ENCODE measurements at places on chromosomes 3 and 15.
A peak's percentile ranks its signal among the peaks of the same experiment; 100 is the strongest.

- DNase-seq, result no peak
These were observed 48.7 kb downstream of the TRAK1 start for GRCh38 chr3:42139621-42140453.

GRCh38 chr3:41872157-41872556 lies 89.7 kb downstream of the ULK4 start:
- DNase-seq, result no peak

- DNase-seq, result no peak
These were observed 73.5 kb downstream of the PEAK1 start for GRCh38 chr15:77346245-77347036.

DNA sequence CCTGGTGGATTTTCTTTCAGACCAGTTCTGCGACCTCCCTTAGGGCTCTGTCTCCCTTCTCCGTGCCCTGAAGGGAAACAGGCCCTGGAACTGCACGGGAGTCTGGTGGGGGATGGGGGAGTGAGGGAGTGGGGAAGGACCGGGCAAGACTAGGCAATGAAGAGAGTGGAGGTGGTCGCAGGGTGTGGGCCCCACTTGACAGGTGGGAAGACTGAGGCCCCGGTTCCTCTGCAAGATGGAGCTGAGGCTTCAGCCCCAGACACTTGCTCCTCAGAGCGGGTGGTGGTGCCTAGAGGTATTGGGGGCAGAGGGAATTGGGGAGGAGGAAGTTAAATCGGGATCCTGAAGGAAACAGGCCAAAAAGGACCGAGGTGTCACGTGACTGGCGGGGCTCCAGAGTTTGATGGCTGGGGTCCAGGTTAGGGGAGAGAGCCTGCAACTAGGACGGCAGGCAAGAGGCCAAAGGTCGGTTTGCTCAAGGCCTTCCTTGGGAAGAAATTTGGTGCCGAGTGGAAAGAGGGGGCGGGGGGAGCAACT lies 597 bp upstream of the CAMK1 start:
- no peak for DNase-seq

DNA sequence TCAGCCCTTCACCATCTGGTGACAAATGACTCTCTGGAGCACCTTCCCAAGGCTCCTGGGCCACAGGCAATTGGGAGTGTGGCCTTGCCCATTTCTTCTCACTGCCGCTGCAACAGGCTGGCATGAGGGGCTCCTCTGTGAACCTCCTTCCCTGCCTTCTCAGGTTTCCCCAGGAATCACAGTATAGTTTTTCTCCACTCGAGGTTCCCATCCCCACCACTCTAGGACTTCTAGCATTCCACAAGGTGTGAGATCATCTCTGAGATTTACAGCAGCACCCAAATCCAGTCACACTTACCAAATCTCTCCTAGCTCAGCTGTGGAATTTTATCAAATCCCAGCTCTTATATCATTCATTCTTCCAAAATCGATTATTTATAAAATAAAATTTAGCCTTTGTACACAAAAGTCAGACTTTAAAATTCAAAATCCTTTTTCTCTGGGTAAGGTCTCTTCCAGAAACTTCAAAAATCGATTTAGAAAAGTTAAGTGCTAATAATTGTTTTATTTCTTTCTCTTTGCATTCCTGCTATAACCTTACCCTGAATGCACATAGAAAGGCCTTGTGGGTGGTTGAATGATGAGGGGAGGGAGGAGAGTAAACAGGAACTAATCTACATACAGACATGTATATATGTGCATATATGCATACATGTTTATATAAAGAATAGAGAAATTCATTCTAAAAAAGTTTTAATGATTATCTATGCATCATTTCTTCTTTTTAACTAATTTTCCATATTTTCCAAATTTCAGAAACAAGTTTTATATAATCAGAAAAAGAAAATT lies 18.9 kb upstream of the ATP13A4 start:
- no peak for DNase-seq

DNA sequence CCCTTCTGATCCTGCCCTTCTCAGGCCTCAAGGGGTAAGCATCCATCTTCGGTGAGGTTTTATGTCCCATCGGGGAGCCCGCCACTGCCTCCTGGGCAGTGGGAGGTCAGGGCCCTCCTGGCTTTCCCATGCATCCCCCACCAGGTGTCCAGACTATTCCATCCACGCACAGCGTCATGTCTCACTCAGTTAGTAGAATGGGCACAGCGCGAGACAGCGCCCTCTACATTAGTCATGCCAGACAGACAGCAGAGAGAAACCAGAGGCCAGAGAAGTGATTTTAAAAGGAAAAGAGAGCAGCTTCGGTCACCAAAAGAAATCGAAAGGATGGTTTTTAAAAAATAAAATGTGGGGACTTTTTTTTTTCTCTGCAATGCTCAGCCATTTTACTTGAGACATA lies 49.8 kb downstream of the ZDHHC3 start:
- no peak for DNase-seq

DNA sequence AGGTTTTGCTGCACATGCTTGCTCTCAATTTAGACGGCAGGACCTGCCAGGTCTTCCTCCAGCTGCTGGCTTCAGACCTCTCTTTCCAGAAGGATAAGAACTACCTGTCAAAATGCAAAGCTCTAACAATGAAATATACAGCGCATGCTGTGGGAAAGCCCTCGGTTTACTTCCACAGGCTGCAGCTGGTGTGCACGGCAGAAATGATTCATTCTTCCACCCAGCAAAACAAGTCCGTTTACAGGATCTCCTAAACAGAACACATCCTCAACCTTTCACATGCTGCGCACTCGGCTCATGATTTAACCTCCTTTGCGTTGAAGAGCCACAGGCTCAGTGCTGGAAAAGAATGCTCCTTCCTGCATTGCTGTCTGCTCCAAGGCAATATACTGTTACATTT lies 92.4 kb upstream of the WNT5A start:
- no peak for DNase-seq

- DNase-seq, result no peak
These were observed 91.3 kb downstream of the PLXNA1 start for GRCh38 chr3:127073941-127074820.

DNA sequence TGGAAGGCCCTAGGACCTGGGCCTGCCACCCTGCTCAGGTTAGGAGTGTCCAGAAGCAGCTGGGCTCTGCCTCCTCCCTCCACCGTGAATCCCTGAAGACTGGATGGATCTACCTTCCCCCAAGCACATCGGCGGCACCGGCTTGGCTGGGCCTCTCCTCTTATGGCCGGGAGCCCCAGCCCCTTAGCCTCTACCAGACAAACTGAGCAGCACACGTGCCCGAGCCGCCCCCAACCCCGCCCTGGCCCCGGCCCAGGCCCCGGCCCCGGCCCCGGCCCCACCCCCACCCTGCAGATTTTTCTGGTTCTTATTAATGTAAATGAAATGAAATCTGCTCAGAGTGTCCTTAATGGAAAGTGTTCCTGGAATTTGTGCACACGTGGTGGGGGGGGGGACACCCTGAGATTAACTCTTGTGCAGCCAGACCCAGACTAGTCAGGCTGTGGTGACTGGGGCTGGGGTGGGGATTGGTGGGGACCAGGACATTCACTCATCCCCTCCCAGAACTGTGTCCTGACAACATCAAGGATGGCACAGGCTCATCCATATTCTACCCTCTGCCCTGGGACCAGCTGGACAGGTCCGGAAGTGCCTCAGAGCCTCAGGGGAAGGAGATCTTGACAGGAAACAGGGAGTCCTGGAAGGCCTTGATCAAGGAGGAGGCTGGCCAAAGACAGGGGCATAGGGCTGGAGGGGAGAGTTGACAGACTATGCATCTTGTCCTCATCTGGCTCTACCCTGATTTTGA lies 30.9 kb upstream of the SEMA3F start:
- DNase-seq, result no peak

DNA sequence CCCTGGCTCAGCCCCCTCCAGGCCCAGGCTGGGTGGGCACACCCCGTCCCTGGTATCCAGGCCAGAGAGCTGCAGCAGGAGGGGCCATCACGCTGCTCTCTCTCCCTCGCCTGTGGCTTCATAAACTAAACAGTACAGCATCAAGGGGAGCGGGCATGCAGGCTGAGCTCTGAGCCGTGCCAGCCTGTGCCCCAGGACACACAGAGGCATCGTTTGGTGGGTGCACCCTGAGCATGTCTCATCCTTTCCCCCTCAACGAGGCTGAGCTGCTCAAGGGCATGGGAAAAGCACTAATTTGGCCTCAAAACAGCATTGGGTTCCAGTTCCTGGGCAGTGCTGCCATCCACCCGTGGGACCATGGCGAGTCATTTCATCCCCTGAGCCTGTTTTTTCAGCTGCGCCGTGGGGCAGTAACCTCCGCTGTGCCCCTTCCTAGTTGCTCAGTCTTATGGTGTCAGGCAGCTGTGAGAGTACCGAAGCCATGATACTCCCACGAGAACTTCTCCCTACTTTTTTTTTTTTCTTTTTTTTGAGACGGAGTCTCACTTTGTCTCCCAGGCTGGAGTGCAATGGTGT lies 79.6 kb downstream of the CPN2 start:
- no peak for DNase-seq

- DNase-seq, result no peak
These were observed 6.7 kb upstream of the RNF13 start for GRCh38 chr3:149806171-149806778.

- DNase-seq, result no peak
These were observed 68.9 kb upstream of the MNS1 start for GRCh38 chr15:56533731-56534403.

DNA sequence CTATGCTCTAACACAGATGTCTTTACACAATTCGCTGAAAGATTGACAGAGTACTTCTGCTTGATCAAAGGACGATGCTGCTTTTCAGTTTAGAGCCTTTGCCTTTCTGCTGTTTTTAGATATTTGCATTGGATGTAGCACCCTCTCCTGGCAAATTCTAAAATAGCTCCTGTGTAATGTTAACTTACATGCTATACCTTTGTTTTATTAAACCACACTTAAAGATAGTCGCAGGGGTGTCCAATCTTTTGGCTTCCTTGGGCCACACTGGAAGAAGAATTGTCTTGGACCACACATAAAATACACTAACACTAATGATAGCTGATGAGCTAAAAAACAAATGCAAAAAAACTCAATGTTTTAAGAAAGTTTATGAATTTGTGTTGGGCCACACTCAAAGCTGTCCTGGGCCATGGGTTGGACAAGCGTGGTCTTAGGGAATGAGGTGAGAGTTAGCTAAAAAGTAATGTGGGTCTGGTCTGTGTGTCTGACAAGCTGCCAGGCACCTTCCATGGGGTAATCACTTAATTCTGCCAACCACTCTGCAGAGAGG lies 62.9 kb downstream of the ATG7 start:
- DNase-seq, result no peak

DNA sequence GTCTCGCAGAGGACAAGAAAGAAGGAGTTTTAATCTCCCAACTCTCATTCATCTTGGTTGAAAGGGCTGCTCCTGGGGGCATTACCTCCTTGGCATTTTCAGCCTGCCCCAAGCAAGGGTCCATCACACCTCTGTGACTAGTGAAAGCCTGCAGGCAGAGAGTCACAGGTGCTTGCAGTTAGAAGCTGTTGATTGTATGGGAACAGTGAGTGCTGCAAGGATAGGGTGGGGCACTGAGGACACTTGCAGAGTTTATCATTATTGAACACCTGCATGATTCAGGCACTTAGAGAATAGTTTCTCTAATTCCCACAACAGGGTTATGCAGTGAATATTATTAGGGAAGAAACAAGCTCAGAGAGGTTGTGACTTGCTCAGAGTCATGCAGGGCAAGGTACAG lies 41.7 kb upstream of the IGF2BP2 start:
- DNase-seq, result no peak

GRCh38 chr15:51856714-51857380 lies 27.4 kb downstream of the TMOD3 start:
- DNase-seq, result no peak

DNA sequence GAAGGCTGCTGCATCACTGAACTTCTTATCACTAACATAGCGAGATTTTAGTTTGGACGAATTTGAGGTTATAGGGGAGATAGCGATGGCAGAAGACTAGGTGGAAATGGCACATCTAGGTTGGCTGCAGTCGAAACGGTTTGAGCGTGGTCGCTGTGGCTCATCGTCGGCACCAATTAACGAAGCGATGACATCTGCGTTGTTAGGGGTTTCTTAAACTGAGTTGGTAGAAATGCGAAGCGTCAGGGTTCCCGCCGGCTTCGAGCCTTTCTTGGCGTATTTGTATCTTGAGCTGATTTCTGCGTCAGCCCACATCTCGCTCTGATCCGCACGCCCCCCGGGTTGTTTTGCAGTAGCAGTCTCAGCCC lies 319 bp downstream of the LNP1 start:
- peak; percentile 20 for DNase-seq

DNA sequence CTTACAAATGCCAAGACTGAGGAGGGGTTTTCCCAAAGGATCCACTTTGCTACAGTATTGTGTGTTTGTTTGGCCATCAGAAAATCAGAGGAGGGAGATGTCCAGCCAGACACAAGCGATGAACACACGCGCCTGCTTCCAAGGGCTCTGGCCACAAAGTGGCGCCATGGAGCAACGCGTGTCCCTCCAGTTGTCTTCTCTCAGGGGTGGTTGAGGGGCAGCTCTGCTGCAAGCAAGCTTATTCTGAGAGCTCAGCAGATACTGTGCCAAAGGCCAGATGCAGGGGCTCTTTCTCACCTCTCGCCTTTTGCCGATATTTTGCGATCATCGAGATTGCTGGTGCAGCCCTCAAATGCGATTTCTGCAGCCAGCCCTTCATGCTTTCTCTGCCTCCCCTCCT lies 88.9 kb upstream of the OSBPL11 start:
- no peak for DNase-seq

DNA sequence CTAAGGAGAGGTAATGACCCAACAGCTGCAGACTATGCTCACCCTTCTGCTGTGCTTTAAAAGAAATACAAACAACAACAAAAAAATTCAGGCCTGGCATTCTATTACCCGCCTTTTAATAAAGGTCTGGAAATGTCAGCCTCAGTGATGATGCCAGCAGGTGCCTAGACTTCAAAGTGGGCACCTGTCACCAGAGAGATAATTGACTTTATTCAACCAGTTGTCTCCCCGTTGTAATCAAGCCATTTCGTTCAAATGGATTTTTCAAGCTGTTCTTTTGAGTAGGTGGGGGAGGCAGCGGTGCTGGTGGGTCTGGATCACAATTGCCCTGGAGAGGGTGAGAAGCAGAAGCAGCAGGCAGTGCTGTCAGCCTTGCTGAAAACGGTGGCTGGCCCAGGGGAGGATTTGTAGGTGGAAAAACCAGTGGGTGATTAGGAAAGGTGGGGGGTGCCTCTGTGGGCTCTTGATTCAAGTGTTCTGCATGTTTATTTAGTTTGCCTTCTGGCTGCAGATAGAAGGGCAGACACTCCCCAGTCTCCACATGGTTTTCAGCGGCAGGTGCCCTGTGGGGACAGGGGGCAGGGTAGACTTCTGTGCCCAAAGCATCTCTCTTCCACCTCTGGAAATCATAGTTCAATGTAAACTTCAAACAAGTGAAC lies 300.2 kb upstream of the SLCO3A1 start:
- no peak for DNase-seq

DNA sequence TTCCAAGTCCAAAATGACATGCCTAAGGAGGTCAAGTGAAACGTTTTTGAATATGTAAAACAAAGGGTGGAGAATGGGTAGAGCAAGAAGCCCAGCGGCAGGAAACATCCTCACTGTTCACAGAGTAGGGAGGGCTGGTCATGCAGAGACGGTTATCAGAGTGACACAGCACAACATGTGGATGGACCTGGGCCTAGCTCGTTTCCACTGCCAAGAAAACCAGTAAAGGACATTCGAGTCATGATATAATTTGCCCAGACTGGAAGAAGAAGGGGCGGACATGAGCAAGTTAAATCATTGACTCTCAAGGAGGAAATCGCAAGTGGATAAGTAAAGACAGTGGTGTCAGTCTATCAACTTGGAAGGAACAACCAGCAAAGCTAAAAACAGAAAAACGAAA lies 89.3 kb downstream of the LRIG1 start:
- DNase-seq, result no peak

All from stimulated activated CD8-positive, alpha-beta memory T cell treated with anti-CD3 and anti-CD28 coated beads, Interleukin-2, amount 100 ng/mL, for 1 hour (primary cell).